ENCODE measurements at places on chromosomes 16 and 17. TPM values are rescaled to one million over a fixed set of nuclear protein-coding genes. Genes with fewer than 3 reads are reported as not detected.

The UMOD gene
- polyA plus RNA-seq: not detected

The ACSM2B gene
- not detected for polyA plus RNA-seq

The ZMYND15 gene
- polyA plus RNA-seq: not detected

The PPL gene
- polyA plus RNA-seq: 0.15 TPM

The TBX6 gene
- polyA plus RNA-seq: 0.08 TPM

The CHMP6 gene
- 35.4 TPM for polyA plus RNA-seq

The GPR179 gene
- 0.01 TPM for polyA plus RNA-seq

The PRSS8 gene
- polyA plus RNA-seq: not detected

The UBALD2 gene
- polyA plus RNA-seq: 2.8 TPM
